Testis (tissue), 5 donors: ENCODE measurements at places on chromosomes 4 and X. TPM values are rescaled to one million over a fixed set of nuclear protein-coding genes. Genes with fewer than 3 reads are reported as not detected.

SPOCK3 gene
- total RNA-seq: 0.68 TPM

XAGE1A gene
- 14.4 TPM for total RNA-seq

IL3RA gene
- 5.5 TPM for total RNA-seq

IBSP gene
- total RNA-seq: not detected

TECRL gene
- 0.37 TPM for total RNA-seq

SASH3 gene
- total RNA-seq: 2.0 TPM

ARMCX6 gene
- 28.4 TPM for total RNA-seq

XAGE1B gene
- 64.2 TPM for total RNA-seq

MFAP3L gene
- total RNA-seq: 78.6 TPM

LIMCH1 gene
- 18.6 TPM for total RNA-seq

CHRDL1 gene
- total RNA-seq: 3.4 TPM

PAGE2B gene
- 50.8 TPM for total RNA-seq

TLR6 gene
- total RNA-seq: 0.47 TPM
